Right ventricle myocardium superior (tissue), 1 donor: ENCODE measurements at places on chromosomes 5 and 9.

GRCh38 chr5:138234651-138235050, 21.5 kb upstream of the CDC23 start:
- no peak for DNase-seq

DNA sequence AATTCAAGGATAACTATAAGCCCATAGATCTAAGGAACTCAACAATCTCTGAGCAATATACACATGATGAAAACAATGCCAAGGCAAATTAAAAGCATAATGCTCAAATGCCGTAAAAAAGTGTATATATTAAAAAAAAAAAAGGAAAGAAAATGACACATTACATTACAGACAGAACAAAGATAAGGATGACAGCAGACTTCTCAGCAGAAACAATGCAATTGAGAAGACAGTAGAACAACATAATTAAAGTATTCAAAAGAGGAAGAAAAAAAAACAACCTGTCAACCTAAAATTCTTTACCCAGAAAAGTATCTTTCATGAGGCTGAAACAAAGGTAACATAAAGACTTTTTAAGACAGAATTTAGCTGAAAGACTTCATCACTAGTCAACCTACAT, 591.7 kb downstream of the ZNF608 start:
- no peak for DNase-seq

GRCh38 chr5:37869216-37869615, 29.4 kb upstream of the GDNF start:
- no peak for DNase-seq

DNA sequence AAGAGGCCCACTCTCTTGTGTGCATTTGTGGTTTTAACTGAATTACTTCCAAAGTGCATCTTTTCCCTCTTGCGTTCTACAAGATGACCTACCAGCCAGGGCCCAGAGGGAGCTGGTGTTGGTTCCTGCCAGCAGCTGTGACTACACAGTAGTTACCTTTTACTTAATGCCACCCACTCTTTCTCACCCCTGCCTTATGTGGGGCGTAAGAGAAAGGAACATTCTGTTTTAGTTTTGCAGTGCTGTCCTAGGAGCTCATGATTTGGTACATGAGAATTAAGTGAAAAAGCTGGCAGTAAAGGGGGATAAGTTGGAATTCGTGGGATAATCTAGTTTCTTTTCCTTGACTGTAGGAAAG, 45.4 kb downstream of the RCL1 start:
- DNase-seq = no peak
